ENCODE measurements at places on chromosomes 3 and 15.

DNA sequence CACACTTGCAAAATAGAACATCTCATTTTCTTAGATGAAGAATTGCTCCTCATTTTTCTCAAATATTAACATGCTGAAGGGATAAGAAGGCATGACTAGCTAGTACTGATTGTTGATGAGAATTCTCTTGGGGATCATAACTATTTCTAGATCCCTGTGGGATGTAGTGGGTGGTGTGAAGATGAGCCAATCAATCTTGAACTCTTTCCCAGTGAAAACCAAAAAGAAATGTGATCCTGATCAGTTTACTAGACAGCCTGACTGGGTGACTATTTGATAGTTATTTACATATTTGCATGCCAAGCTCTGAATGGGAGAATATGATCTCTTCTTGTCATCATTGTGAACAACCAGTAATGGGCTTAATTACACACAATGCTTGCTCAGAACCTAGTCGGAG is 63.7 kb downstream of the ZIC1 start:
- no peak for DNase-seq

GRCh38 chr3:20111836-20112235 is 71.6 kb downstream of the KAT2B start:
- DNase-seq: no peak

DNA sequence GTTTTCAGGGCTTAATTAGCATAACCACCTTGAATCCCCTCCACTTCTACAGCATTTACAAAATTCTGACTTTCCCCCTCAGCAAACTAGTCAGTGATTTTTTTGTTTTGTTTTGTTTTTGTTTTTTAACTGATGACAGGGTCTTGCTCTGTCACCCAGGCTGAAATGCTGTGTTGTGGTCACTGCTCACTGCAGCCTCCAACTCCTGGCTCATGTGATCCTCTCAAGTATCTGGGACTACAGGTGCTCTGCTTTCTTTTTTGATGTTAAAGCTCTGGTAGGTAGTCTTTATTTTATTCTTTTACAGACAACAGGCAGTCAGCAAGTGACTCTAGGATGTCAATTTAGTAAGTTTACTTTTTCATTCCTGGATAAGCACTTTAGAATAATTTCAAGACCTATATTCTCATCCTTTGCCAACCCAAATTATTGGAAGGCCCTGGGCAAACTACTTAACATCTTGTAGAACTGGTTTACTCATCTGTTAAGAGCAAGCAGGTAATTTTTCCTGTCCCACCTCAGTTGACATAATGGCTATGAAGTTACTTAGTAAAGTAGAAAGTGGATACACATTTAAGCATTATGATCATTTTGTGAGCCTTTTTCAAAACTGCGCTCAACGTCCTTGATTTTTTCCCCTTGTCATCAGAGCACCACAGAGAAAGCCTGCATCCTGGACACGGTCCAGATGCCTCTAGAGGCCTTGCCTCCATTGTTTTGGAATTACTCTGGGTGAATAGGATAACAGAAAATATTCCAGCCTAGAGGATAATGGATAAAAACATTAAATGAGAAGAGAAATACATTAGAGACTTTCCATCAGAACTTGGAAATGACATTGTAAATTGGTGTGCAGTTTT is 69.9 kb upstream of the NDUFB4 start:
- DNase-seq: no peak

GRCh38 chr3:127667119-127667681 is 5.6 kb upstream of the ABTB1 start:
- no peak for DNase-seq

DNA sequence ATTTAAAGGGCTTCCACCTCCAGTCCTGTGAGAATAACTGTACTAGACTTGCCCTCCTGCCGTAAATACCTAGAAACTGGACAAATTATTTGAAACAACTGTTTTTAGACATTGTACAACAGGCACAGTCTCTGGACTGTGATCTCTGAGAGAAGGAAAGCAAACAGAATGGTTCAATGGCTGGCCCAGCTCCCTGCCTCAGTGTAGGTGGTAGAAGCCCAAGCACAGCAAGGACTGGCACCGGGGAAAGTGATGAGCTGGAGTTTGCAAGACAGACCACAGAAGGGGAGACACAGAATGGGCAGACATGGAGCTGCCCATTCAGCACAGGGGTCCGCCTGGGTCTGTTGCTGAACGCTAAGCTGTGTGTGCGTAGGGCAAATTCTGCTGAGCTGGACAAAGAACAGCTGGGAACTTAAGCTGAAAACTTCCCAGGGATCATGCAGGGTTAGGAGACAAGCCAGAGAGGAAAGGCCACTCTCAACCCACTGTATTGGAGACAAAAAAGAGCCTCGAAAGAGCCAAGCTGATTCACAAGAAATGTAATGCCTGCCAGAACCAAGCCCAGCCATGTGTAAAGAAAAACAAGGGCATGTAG is 52.6 kb upstream of the SEC61A1 start:
- DNase-seq: no peak

DNA sequence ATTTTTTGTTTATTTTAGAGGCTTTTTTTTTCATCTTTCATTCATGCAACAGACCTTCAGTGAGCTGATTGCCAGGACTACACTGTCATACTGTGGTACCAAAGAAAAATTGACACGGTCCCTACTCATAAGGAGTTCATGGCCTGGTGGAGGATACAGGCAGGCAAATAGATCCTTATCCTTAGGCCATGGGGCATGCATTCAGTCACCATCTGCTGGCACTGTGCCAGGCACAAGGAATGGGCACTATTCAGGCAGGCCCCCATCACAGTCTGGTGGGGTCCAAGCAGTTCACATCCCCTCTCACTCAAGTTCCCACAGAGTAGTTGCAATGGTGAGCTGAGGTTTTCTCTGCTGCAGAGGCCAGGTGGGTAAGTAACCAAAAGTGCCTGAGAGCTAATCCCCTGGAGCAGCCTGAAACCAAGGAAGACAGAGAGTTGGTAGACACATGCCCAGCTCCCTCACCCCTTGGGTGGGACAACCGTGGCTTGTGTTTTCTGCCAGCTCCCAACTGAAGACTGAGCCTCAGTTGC is 17.3 kb downstream of the CISH start:
- DNase-seq: no peak

DNA sequence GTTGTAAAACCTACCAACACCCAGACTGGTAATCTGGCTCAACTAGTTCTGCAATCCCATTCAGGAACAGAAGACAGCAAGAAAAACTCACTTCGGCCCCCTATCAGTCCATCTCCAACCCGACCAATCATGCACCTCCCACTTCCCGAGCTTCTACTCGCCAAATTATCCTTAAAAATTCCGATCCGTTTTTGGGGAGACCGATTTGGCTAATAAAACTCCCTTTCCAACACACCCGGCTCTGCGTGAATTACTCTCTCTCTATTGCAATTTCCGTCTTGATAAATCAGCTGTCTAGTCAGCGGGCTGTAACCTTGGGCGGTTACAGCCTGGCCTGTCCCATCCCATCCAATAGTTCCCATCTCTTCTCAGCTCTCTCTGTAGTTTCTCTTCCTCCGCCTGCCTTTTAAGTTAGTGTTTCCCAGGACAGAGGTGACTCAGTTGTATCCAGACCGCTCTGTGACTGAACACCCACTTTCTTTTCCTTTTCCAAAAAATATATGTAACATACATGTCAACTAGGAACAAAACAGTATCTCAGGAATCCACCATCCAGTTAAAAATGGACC is 780 bp upstream of the ACAD9 start:
- DNase-seq: no peak

GRCh38 chr3:8988791-8989558 is 25.7 kb upstream of the RAD18 start:
- no peak for DNase-seq

DNA sequence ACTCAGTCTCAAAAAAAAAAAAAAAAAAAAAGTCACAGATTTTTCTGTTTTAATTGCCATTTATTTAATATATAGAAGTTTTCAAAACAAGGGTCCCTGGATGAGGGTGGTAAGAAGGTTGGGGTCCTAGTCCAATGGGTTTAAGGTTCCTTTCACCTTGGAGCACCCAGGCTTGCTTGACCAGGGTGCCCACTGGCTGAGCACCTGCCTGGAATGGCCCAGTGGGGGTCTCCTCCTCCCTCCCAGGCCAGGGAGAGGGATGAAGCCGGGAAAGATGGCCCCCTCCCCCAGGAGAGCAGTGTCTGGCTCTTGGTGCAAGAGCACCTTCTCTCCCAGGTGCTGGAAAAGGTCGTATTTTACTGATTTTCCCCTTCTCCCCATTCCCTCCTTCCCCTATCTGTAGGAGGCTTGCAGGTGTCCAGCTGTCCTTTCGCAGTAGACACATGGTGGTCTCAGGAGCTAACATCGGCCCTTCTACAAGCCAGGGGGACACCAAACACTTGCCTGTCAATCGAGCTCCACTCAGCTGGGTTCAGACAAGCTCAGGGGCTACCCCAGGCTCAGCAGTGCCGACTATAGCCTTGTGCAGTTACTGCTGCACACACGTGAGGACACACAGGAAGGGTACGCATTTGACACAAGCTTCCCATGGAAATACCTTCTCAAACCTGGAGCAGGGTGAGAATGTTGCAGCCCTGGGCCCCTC is 112.3 kb upstream of the KLF13 start:
- DNase-seq: no peak

GRCh38 chr15:91135201-91136130 is 35.4 kb downstream of the SV2B start:
- no peak for DNase-seq

- DNase-seq: no peak
Observed at GRCh38 chr3:9036404-9037131, 73.3 kb upstream of the RAD18 start.
